Stomach (tissue), 19 donors: ENCODE measurements at places on chromosomes 6 and 20. TPM values are rescaled to one million over a fixed set of nuclear protein-coding genes. Genes with fewer than 3 reads are reported as not detected.
A peak's percentile ranks its signal among the peaks of the same experiment; 100 is the strongest.

FAM83B gene
- 9.3 TPM for total RNA-seq

DNA sequence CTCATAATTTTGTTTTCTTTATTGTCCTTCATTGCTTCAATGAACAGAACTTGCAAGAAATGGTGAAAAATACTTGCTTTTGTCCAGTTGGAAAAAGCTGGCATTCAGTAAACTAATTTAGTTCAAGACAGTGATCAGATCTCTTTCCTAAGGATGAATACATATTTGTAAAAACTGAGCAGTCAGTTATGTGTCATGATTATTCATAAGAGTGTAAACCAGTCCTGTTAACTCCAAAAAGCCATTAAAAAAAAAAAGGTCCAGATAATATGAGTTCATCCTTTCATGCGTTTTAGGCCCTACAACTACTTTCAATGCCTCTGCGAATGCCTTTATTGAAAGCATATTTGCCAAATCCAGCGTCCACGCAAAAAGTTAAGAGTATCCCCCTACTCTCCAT, 609 bp downstream of the PGM3 start:
- H3K27ac ChIP-seq: peak overlapping the region; percentile 91
- DNase-seq: no peak
- H3K36me3 ChIP-seq: peaks cover 2% of the 10 kb centered on the region
- H3K4me3 ChIP-seq: peak overlapping the region; percentile 87
- H3K4me1 ChIP-seq: peaks cover 3% of the 10 kb centered on the region
- no peaks in the 10 kb centered on the region for H3K27me3 ChIP-seq

GRCh38 chr6:36694616-36695015, 3.0 kb upstream of the RAB44 start:
- H3K4me3 ChIP-seq: no peak overlapping the region
- H3K36me3 ChIP-seq: no peaks in the 10 kb centered on the region
- no peak overlapping the region for H3K27ac ChIP-seq
- no peak for DNase-seq
- H3K4me1 ChIP-seq: peaks cover 13% of the 10 kb centered on the region

DNA sequence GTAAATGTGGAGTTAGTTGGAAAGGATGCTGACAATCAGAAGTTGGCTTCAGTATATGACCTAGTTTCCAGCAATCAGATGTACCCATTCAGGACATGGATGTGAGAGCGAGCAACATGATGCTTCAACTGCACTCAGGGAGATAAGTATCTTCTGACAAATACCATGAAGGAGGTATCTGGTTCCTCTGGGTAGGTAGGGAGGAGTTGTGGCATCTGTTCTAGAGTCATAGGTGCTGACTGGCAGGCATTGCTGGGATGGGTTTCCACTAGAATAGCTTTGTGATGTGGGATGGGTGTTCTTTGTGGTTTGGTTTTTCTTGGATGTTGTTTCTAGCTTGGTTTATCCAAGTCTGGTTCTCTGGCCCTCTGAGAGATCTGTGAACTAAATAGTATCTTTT, 3.9 kb upstream of the REV3L start:
- peaks cover 41% of the 10 kb centered on the region for H3K4me1 ChIP-seq
- H3K4me3 ChIP-seq: no peak overlapping the region
- peak overlapping the region; percentile 100 for H3K27ac ChIP-seq
- no peak for DNase-seq
- H3K27me3 ChIP-seq: no peaks in the 10 kb centered on the region
- H3K36me3 ChIP-seq: no peaks in the 10 kb centered on the region

- no peak for DNase-seq
- no peaks in the 10 kb centered on the region for H3K36me3 ChIP-seq
- H3K27ac ChIP-seq: no peak overlapping the region
- H3K27me3 ChIP-seq: peaks cover 15% of the 10 kb centered on the region
- peaks cover 25% of the 10 kb centered on the region for H3K4me1 ChIP-seq
Measured at GRCh38 chr6:33827546-33828451, 24.0 kb upstream of the MLN start.

TMEM217 gene
- total RNA-seq: not detected

DNA sequence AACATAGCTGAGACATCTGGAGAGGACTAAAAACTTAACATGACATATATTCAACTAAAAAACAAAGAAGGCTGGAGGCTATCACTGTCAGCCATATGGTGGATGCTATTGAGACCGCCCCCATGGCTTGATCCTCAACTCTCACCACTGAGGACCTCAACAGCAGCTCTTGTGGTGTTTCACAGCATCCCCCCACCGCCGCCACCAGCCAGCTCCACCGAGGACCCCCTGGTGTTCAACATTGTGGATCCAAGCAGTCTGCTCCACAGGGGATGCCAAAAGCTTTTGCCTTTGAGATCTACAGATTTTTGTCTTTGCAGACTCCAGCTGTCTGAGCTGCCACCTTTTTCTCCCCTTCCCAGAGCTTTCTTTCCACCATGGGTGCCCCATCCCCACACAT, 64.6 kb downstream of the NUS1 start:
- DNase-seq: no peak
- no peaks in the 10 kb centered on the region for H3K4me1 ChIP-seq
- no peak overlapping the region for H3K27ac ChIP-seq
- H3K4me3 ChIP-seq: no peak overlapping the region
- no peaks in the 10 kb centered on the region for H3K36me3 ChIP-seq
- H3K27me3 ChIP-seq: no peaks in the 10 kb centered on the region

DNA sequence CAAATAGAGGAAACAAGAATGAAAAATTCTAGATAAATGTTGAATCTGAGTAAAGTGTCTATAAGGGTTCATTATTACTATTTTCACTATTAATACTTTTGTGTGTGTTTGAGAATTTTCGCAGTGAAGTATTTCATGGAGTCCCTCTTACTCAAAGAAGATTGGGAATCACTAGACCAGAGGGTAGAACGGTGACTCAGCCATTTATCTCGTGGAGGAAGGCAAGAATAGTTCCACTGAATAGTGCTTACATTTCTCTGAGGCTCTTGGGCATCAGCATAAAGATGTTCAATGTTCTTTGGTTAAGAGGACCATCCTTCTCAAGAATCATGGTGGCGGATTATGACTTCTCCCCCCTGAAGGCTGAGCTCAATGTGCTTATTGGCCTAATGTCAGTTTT, 376.7 kb upstream of the ARID1B start:
- H3K4me1 ChIP-seq: peaks cover 6% of the 10 kb centered on the region
- H3K4me3 ChIP-seq: no peak overlapping the region
- no peak overlapping the region for H3K27ac ChIP-seq
- peaks cover 3% of the 10 kb centered on the region for H3K27me3 ChIP-seq
- no peak for DNase-seq

- H3K27ac ChIP-seq: peak overlapping the region; percentile 67
- H3K27me3 ChIP-seq: no peaks in the 10 kb centered on the region
Measured at GRCh38 chr20:50678169-50678898, 13.0 kb downstream of the RIPOR3 start.

- peak overlapping the region; percentile 56 for H3K27ac ChIP-seq
- no peaks in the 10 kb centered on the region for H3K27me3 ChIP-seq
- peaks cover 12% of the 10 kb centered on the region for H3K36me3 ChIP-seq
- H3K4me3 ChIP-seq: no peak overlapping the region
Measured at GRCh38 chr20:35871259-35871771, 83.0 kb downstream of the SCAND1 start.

- DNase-seq: peak; percentile 66
- H3K27me3 ChIP-seq: peaks cover 9% of the 10 kb centered on the region
- H3K4me3 ChIP-seq: no peak overlapping the region
- H3K4me1 ChIP-seq: no peaks in the 10 kb centered on the region
- H3K36me3 ChIP-seq: no peaks in the 10 kb centered on the region
- H3K27ac ChIP-seq: no peak overlapping the region
Measured at GRCh38 chr6:41288030-41288753, 1.7 kb upstream of the TREM1 start.

- H3K27ac ChIP-seq: no peak overlapping the region
- DNase-seq: no peak
- H3K4me1 ChIP-seq: peaks cover under 1% of the 10 kb centered on the region
- no peak overlapping the region for H3K4me3 ChIP-seq
Measured at GRCh38 chr20:63066506-63067265, 59.9 kb upstream of the BHLHE23 start.

GRCh38 chr6:170087941-170088581, 202.8 kb downstream of the DLL1 start:
- no peaks in the 10 kb centered on the region for H3K4me1 ChIP-seq
- no peak overlapping the region for H3K27ac ChIP-seq
- H3K36me3 ChIP-seq: no peaks in the 10 kb centered on the region
- DNase-seq: peak; percentile 35

DNA sequence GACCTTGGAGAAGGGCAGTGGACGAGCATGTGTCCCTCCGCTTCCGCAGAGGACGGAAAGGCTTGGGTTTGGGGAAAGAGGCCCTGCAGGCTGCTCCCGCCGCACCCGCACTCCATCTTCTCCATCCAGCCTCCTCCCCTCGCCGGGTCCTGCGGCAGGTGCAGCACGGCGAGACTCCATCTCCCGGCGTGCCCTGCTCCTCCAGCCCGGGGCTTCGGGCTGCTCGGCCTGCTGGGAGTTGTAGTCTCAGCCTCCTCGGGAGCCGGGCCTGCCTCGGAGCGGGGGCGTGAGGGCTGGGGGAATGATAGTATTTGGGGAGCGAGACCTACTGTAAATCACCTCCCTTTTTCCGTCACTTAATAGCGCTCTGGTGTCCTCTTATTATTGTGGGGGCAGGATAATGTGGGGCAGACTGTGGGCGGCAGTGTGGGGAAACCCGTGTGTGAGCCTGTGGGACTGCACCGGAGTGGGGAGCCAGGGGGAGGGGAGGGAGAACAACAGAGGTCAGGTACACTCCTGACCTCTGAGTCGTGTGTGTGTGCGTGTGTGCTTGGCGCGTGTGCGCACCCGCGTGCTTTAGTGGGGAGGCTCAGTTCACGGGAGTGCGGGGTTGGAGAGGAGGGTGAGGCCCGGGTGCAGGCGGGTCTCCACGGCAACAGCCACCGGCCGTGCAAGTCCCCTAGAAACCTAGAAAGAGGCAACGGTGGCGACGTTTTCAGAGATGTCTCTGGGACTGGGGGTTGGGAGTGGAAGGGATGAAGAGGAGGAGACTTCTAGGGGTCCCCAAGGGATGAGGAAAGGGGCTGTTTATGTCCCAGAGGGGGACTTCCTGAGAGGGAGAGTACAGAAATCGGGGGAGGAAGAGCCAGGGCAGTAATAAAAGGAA, 4.1 kb downstream of the TTBK1 start:
- H3K36me3 ChIP-seq: no peaks in the 10 kb centered on the region
- H3K4me3 ChIP-seq: peak overlapping the region; percentile 55
- peaks cover 22% of the 10 kb centered on the region for H3K4me1 ChIP-seq
- DNase-seq: peak; percentile 94
- H3K27me3 ChIP-seq: peaks cover 76% of the 10 kb centered on the region

DNA sequence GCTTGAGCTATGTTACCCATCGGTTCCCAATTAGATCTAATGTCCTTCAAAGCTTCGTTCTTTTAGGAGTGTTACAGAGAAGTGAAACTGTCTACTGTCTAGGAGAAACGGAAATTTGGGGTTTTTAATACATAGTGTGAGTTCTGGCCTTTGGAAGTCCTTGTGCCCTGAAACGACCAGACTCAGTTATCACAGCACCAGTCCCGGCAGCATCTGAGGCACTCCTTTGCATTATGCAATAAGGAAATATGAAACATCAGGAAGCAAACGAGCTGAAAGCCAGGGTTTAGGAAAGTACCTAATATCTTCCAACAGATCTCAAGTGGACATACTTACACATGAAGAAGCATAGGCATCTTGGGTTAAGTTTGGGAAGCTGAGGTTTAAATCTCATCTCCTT, 61.8 kb upstream of the ADGRF1 start:
- H3K27me3 ChIP-seq: no peaks in the 10 kb centered on the region
- H3K4me3 ChIP-seq: no peak overlapping the region
- DNase-seq: peak; percentile 34
- H3K4me1 ChIP-seq: no peaks in the 10 kb centered on the region
- H3K36me3 ChIP-seq: no peaks in the 10 kb centered on the region
- H3K27ac ChIP-seq: no peak overlapping the region

DNA sequence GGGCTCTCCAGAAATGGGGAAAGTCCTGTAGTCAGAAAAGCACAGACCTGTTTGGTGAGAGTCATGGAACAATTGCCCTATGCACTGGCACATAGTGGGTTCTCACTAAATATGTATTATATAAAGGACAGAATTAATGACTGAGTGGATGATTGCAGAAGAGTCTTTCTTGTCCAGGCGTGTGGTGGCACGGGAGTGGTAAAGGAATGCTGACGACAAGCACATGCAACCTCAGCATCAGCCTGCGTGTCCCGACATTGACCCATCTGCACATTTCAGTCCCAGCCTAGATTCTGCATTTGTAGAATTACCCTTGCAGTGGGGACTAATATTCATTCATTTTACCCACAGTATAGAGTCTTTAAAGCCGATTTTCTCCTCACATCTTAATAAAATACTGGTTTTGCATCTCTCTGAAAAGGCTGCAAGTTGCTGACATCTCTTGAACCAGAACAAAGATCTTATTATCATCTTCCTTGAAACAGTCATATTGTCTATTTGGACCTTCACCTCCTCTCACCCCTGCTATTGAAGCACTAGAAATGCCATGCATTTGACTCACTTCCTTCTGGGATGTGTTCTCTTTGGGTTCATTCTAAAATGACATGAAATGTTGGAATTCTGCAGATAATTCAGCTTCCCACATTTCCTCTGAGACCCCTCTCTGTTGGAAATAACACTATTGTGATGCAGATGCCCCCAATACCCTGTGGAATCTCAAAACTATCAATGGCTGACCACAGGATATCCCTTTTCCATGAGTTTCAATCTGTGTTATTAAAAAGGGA, 883.6 kb upstream of the FLRT3 start:
- H3K27ac ChIP-seq: no peak overlapping the region
- H3K27me3 ChIP-seq: no peaks in the 10 kb centered on the region
- no peak overlapping the region for H3K4me3 ChIP-seq
- H3K4me1 ChIP-seq: no peaks in the 10 kb centered on the region
- no peak for DNase-seq
- H3K36me3 ChIP-seq: no peaks in the 10 kb centered on the region

SEMG1 gene
- total RNA-seq: not detected

SNRNP48 gene
- 16.8 TPM for total RNA-seq

PTPRT gene
- total RNA-seq: not detected

LGSN gene
- total RNA-seq: not detected

ADGB gene
- 0.29 TPM for total RNA-seq

DNA sequence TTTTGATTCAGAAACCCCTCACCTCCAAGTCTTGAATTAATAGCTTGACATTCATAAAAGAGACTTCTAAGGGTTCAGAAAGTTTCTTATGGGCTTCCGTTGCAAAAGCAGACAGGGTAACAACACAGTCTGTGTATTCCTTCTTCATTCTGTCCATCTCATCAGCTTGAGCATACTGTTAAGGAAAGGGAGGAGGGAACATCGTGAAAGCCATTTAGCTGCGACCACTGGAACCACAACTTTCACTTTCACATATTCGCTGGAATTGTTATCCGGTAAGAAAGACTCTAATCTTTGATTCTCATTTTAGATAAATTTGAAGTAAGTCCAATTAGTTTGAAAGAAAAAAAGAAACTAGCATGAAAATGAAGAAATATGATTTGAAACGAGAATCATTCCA, 174.4 kb downstream of the SYNE1 start:
- H3K27ac ChIP-seq: no peak overlapping the region
- H3K4me1 ChIP-seq: no peaks in the 10 kb centered on the region
- H3K27me3 ChIP-seq: no peaks in the 10 kb centered on the region
- peak overlapping the region; percentile 10 for H3K4me3 ChIP-seq

- no peaks in the 10 kb centered on the region for H3K27me3 ChIP-seq
- peak; percentile 76 for DNase-seq
- H3K4me1 ChIP-seq: peaks cover 31% of the 10 kb centered on the region
- H3K36me3 ChIP-seq: no peaks in the 10 kb centered on the region
- H3K27ac ChIP-seq: peak overlapping the region; percentile 52
Measured at GRCh38 chr20:37336369-37337207, 9.4 kb upstream of the SRC start.

HLA-DQA1 gene
- total RNA-seq: 6.4 TPM
